ENCODE measurements at places on chromosomes 1 and 21.

- DNase-seq: no peak
Observed at GRCh38 chr1:181779343-181779742, 282.2 kb downstream of the ZNF648 start.

DNA sequence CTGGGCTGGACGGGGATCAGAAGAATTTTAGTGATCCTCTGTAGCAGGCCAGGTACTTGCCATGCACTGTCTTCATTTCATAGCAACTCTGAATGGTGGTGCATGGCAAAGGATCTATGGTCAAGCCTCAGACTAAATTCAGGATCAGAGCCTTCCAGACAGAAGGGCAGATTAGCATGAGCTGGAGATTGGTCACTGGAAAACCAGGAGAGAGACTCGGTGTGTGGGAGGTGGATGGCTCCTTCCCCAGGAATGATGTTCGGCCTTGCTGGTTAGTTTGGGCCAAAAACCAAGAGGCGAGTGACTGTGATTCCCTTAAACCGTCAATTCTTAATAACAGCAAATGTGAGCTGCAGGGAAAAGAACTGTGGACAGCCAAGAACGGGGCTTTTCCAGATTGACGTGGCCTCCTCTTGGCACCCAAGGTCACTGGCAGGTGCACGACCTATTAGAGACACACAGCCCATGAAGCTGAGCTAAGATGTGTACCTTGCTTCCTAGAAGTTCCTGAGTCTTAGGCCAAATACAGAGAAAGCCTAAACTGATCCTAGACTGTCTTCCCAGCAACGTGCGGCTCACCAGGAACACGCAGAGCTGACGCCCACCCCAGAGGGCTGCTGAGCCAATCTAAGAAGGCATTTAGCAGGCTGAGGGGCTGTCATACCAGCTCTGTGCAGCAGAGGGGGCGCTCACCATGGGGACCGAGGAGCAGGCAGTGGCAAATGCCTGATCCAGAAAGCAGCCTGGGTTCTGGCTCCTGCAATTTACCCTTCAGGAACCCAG lies 18.5 kb downstream of the ALDH4A1 start:
- peak; percentile 72 for DNase-seq

DNA sequence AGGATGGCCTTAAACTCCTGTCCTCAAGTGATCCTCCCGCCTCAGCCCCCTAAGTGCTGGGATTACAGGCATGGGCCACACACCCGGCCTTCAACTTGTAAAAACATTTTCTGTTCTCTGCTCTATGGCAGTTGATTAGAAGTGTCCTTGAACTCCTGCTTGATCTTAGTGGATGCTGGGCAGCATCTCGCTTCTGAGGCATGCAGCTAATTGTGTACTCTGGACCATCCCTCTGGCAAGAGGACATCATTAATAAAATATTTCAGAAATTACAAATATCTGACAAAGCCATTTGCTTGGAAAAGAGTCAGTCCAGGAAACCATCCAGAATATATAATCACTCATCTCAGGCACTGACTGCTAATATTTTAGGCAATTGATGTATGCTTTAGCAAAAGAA lies 8.1 kb downstream of the NGF start:
- no peak for DNase-seq

DNA sequence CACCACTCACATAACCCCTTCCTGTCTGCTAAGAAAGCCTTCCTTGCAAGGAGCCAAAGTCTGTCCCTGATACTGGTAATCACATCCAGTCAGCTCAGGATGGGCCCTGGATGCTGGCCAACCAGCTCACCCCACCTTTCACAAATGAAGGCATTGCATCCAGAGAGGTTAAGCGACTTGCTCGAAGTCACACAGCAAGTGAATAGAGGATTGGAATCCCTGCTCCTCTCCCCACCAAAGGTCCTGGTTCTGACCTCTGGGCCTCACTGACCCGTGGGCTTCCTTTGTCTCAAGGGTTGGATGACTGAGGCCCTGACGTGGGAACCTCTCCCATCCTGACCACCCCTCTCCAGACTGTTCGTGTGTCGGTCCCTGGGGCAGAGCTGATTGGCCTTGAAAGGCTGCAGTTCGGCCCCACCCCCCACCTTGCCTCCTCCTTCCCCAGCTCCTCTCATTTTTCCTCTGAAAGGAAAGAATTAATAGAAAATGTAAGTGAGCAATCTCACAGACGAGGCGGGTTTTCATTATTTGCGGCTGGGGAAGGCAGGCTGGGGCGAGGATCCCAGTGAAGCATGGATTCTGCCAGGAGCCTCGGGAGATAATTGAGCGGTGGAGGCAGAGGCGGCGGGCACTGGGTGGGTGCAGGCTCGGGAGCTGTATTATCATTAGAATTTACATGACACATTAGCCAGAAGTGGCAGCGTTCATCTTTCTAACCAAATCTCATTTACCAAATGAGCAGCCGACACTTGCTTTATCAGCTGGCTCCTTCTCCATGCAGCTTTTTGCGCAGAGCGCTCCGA lies 101.5 kb upstream of the CSF3R start:
- DNase-seq: no peak

- no peak for DNase-seq
Observed at GRCh38 chr1:232586679-232587078, 43.3 kb downstream of the SIPA1L2 start.

GRCh38 chr1:162678439-162678838 lies 46.2 kb downstream of the DDR2 start:
- DNase-seq: no peak

GRCh38 chr21:34910396-34910795 lies 138.7 kb downstream of the RUNX1 start:
- DNase-seq: no peak

DNA sequence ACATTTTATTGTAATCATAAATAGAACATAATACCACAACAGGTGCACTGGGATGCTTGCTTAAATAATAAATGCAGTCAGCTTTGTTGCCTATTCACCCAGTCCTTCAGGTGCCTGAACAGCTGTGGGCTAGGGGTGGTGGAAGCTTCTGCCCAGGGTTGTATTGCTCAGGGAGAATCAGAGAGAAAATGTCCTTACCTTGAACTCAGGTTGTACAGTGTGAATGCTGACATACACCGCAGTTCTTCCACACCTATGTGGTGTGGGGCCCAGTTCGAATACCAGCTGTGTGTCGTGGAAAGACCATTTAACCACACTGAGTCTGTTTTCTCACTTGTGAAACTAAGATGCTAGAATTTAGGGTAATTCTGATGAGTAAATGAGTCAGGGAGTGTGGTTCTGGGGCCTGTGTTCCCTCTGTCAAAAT lies 115.7 kb upstream of the ATP1A1 start:
- DNase-seq: no peak

- DNase-seq: no peak
Observed at GRCh38 chr1:118147522-118147921, 37.5 kb downstream of the SPAG17 start.

DNA sequence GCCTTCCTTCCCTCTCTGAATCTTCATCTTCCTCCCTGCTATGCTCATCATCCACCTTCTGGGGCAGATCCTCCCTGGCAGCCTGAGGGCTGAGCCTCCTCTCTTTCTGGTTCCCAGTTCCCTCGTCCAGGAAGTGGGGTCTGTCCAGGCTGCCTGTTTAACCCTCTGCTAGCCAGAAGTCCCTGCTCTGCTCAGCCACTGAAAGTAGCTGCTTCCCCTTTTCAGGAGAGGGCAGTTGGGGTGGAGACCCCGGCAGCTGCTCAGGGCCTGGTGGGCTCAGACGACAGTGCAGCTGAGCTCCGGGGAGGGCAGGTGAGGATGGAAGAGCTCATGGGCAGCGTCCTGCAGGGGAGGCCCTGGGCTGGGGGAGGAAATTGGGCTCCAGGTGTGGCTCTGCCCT lies 43.1 kb upstream of the ETV3 start:
- no peak for DNase-seq

GRCh38 chr1:61910035-61910434 lies 167.8 kb downstream of the PATJ start:
- no peak for DNase-seq

DNA sequence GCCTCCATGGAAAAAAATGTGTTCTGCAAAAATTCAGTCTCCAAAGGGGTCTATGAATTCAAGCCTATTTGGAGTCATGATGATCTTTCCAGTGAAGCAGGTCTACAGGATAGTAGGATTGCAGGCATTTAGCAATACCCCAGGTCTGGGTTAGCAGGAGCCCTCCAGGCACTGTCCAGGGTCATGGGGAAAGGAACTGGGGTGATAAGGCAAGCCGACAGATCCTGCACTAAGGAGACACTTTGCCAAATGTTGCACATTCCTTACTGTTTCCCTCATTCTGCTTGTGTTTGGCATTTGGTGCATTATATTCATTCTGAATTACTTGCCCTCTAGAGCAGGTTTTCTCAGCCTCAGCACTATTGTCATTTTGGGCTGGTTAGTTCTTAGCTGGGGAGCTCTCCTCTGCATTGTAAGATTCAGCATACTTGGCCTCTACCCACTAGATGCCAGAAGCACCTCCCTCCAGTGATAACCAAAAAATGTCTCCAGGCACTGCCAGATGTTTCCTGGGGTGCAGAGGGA lies 333.3 kb upstream of the PLXNA2 start:
- DNase-seq: no peak

DNA sequence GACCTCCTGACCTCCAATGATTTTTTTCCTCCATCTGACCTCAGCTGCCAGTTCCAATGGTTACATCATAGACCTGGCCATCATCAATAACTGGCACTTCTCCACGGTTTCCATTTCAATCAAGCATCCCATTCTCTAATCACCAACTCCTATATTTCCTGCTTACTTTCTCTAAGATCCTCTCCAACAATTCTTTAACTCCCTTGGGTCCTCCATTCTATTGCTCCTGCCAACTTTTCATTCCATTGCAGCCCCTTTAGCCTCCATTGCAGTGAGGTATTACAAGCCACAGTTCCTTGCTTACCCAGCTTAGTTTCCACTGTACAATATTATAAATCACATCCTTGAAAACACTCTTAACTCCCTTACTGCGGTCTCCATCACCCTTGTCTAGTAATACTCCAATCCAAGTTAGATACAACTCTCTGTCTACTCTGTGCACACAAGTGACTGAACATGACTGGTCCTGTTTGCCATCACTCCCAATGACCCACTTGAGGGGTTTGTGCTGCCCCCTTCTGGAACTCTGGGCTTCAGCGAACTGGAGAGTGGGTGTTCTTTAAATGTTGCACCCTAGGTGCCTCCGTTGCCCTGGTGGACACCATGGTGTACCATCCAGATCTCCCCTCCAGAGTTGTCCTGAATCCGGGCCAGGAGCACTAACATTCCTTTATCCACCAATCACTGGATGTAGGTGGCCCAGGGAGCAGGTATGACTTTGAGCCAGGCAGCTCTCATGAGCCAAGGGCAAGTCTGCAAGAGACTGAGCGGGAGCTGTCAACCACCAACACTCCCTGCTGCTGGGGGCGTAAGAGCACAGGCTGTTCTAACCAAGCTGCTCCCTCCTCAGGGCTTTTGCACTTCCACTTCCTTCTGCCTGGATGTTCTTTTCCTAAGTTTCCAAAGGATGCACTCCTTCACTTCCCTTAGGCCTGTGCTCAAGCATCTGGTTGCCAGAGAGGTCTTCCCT lies 3.7 kb upstream of the FNDC7 start:
- peak; percentile 79 for DNase-seq

DNA sequence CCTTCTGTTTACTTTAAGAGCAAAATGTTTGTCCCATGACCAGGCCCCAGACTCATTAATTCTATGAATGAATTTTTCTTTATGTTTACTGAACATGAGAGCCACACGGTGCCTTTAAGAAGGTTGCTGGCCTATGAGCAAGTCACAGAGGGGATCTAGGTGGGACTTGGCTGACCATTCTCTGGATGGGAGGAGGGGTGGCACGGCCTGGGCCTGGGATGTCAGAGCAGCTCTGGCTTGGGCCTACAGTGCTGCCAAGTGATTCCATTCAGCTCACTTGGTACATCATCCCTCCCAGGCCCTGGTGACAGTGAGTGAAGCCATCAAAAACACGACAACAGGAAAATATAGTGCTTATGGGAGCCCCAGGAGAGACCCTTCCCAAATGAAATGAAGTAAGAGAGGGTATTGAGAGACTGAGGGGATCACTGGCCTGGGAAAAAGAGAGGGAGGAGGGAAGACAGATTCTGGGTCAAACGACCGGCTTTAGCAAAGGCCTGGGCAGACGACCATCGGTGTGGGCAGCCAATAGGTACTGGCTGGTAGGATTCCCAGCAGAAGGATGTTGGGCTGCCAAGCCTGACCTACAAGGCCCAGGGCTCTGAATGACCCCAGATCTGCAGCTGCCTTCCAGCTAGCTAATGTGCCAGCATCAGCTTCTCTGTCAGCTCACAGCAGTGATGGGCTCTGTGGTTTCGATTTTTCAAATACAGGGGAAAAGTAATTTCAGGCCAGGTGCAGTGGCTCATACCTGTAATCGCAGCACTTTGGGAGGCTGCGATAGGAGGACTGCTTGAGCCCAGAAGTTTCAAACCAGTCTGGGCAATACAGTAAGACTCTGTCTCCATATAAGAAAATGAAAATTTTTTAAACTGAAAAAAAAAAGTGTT lies 3.3 kb downstream of the TMEM53 start:
- DNase-seq: no peak

DNA sequence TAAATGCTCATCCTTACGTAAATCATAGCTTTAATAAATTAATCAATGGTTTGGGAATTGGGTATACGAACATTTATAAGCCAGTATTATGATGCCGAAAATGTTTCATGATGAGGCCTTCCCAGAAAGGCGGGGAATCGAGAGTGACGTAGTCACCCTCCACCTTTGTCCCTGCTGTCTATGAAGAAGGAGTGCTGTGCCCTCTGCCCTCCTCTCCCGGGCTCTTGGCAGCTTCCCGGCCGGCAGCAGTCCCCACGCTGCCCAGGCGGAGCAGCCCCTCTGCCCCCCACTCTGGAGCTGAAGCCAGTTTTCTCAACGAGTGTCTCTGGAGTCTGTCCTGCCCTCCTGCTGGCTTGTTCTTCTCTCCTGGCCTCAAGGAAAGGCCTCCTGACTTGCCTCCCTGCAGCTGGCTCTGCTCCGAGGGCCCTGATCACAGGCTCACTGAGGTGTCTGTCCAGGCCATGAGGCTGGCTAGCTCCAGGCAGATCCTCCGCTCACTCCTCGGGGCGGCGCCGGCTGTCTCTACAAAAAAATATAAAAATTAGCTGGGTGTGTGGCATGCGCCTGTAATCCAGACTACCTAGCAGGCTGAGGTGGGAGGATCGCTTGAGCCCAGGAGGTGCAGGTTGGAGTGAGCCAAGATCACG lies 150.7 kb upstream of the COL6A1 start:
- DNase-seq: no peak

GRCh38 chr1:48536477-48536876 lies 64.5 kb upstream of the SPATA6 start:
- DNase-seq: no peak

GRCh38 chr1:24996983-24997893 lies 67.2 kb upstream of the RUNX3 start:
- peak; percentile 54 for DNase-seq
